Sigmoid colon (tissue), 7 donors: ENCODE measurements at places on chromosomes 5 and 9. TPM values are rescaled to one million over a fixed set of nuclear protein-coding genes. Genes with fewer than 3 reads are reported as not detected.

PHF2 gene
- 16.7 TPM for polyA plus RNA-seq

WWC1 gene
- 15.0 TPM for polyA plus RNA-seq

ARHGEF37 gene
- polyA plus RNA-seq, result 7.2 TPM

CDC25C gene
- polyA plus RNA-seq, result 0.60 TPM

FNBP1 gene
- polyA plus RNA-seq, result 13.2 TPM

DNA sequence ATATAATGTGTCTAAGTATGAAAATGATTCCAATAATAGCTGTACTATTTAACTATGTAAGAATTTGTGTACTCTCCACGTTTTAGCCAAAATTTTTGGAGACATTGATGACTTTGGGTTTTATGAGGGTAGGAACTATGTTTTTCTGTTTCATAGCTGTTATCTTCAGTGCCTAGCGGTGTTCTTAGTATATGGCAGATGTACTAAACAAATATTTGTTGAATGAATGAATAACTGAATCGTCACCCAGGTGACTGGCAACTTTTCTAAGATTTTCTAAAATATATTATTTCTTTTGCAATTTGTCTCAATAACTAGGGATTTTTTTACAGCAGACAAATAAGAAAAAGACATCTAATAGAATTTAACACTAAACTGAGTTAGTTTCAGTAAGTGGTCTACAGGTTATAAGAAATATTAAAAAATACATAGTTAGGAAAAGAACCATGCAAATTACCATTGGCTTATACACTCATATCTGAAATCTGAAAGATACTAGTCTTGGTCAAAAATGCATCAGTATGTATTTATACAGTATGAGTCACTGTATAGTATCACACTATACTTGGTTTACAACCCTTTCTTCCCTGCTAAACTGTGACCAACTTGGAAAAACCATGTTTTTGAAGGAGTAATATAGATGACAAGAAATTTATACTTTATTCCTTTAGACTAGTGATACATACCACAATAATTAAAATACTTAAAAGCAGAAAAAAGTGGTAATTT is 10.5 kb upstream of the ERCC6L2 start:
- DNase-seq, result no peak
- H3K36me3 ChIP-seq, result no peaks in the 10 kb centered on the region
- H3K27me3 ChIP-seq, result no peaks in the 10 kb centered on the region

DNA sequence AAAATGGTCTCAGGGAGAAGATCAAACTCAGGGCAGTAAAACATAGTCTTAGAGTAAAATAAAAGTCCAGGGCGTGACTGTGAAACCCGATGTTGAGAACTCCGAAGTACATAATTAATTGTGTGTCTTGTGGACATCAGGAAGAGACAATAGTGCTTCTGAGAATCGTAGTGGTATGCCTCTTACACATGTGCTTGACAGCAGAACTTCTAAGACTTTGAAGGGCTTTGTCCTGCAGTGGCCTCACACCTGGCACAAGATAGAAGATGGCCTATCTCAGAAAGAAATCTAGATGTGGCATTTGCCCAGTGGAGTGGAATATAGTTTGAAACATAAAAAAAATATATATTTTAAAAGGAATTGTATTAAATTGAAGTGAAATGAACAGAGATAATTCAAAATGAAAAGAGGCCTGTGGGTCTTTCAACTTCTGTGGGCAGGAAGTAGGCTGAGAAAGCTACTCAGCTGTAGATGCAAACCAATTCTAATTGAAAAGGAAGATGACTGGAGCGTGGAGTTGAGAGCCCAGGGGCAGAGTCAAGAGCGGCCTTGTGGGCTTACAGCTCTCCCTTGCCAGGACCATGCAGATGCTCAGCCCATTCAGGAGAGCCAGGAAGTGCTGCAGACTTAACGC is 468.4 kb downstream of the KDM4C start:
- no peak for DNase-seq
- no peak overlapping the region for H3K27ac ChIP-seq
- no peaks in the 10 kb centered on the region for H3K4me1 ChIP-seq
- no peak overlapping the region for H3K4me3 ChIP-seq

- no peaks in the 10 kb centered on the region for H3K27me3 ChIP-seq
- H3K36me3 ChIP-seq, result no peaks in the 10 kb centered on the region
- H3K27ac ChIP-seq, result no peak overlapping the region
- H3K4me1 ChIP-seq, result no peaks in the 10 kb centered on the region
These were observed 422.1 kb downstream of the DMAC1 start for GRCh38 chr9:7377489-7377888.
